ENCODE measurements at places on chromosomes 7 and 10.

GRCh38 chr10:132542819-132543218 is 5.2 kb downstream of the INPP5A start:
- DNase-seq = no peak

GRCh38 chr10:117399341-117400196 is 24.3 kb upstream of the PDZD8 start:
- no peak for DNase-seq

DNA sequence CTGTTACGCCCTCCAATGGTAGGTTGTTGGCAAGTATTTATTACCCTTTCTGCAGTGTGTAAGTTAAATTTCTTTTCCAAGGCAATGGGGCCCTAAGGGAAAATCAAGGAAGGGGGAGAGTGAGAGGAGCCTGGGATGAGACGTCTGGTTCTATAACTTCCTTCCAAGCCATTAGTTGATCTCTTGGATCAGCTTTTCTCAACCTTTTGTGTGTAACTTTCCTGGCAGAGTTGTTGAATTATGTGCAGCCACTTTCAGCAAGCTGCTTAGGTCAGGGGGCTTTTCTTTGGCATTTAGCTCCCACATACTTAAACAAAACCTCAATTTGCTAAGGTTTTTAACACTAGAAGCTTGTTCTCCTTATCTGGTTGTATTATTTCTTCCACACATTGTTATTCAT is 127.1 kb downstream of the NXPH1 start:
- DNase-seq = no peak

DNA sequence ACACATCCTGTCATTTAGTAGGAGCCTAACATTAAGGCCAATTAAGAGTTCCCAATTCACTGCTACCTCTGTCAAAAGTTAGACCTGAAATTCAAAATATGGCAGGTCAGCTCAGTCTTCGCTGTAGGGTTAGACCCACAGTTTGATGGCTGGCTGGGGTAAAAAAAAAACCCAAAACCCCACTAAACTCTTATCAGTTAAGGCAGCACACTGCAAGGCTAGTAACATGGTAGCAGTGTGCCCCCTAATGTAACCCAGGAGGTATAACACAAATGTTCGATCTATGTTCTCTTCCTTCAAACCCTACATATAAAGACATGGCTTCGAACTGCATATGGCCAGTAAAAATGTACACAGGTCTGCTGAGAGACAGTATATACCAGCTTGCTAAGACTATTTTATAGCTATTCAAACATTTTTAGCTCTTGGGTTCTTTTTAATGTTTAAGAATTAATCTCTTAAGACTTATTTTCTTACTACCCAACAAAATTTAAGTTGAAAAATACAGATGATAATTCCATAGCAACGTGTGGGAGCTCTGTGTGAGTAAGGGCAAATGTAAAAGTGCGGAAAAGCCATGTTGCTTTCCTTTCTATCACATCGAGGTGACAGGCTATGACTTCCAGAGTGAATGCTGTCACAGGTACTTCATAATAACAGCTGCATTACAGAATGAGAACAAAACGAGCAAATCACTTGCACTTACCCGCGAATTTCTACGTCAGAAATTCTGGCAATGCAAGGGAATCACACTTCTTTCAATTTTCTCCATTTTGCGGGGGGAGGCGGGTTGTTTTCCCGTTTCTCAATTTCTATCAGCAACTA is 168.4 kb upstream of the IMMP2L start:
- DNase-seq = peak; percentile 12

GRCh38 chr7:43117861-43118260 is 5.4 kb downstream of the HECW1 start:
- DNase-seq = no peak

DNA sequence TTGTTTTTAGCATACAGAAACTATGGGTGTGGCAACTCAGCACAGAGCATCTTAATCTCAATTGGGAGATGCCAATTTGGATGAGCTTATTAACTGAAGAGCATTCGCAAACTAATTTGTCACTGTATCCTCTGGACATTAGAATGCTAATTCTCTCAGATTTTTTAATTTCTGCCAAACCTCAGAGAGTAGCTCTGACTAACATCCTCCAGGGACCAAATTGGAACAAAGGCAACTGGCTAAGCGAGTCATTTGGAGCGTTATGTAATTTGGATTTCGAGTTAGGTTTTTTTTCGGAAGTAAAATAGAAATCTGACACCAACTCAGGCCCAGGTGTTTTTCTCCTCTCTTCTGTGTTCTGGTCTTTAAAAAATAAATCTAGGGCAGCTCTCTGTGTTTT is 201.9 kb downstream of the BMPER start:
- DNase-seq = no peak

DNA sequence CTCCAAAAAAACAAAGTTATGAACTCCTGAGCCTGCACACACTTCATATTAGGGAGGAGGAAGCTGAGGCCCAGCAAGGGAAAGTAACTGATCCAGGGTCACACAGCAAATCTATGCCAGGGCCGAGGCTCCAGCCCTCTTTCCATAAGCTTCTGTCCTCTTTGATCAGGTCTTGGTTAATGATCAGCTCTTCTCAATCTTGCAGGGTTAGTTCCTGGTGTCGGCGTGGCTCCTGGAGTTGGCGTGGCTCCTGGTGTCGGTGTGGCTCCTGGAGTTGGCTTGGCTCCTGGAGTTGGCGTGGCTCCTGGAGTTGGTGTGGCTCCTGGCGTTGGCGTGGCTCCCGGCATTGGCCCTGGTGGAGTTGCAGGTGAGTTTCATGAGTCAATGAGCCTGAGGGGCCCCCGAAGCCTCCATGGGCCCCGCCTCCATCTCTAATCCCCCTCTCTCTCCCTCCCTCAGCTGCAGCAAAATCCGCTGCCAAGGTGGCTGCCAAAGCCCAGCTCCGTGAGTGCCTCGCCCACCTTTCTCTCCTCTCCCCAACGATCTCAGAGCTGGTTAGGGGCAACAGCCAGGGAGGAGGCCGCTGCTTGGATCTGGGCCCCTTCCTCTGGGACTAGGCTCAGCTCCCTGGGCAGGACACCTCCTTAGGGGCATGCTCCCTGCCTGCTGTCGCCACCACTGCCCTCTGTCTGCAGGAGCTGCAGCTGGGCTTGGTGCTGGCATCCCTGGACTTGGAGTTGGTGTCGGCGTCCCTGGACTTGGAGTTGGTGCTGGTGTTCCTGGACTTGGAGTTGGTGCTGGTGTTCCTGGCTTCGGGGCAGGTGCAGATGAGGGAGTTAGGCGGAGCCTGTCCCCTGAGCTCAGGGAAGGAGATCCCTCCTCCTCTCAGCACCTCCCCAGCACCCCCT is 23.7 kb upstream of the LIMK1 start:
- DNase-seq = no peak

DNA sequence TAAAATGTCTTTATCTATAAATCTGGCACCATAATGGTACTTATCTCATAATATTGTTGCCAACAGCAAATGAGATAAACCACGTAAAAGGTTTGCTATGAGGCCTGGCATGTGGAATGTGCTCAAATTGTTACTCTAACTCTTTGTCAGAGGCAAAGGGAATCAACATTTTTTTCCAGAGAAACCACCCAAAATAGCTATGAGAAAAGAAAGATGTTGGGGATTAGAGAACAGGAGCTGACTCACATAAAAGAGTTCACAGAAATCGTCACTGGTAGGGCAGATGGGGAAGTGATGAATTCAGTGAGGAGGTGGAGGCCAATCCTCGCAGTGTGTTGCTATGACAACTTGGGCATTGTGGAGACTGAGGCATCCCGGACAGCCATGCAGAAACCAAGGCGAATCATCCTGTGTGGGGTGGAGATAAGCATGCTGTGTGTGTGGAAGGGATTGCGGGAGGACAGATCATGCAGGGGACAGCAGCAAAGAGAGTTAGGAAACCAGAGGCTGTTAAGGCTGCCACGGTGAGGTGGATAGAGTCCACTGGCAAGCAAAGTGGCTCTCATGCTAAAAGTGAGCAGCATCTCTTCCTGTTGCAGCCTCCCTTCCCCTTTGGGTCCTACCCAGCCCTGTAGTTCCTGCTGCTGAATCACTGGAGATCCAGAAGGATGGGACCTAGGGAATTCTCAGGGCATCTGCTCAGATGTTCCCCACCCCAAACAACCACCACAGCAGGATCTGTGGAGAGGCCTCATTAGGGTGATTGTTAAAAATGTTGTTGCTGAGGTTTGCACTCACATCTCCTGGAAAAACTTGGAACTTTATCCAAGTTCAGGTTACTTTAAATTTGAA is 103.9 kb downstream of the CUBN start:
- peak; percentile 86 for DNase-seq

DNA sequence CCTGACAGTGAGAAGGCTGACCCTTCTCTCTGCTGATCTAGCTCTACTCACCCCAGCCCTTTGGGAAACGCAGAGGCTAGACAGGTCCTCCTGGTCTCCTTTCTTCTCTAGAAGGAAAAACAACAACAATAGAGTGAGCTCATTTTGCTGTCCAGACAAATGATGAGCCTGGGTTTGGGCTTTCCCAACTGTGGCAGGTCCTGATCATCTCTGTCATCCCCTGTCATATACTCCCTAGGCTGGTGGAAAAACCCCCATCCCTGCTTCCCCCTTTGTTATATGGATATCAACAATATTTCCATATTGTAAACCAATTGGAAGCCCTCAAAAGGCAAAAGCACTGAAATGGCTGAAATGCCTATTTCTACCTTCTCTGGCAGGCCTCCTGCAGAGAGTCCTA is 9.2 kb upstream of the DDIT4 start:
- no peak for DNase-seq

GRCh38 chr10:127262606-127263005 is 66.2 kb upstream of the INSYN2A start:
- DNase-seq = no peak

- no peak for DNase-seq
These were observed 25.6 kb downstream of the DIP2C start for GRCh38 chr10:663831-664251.

DNA sequence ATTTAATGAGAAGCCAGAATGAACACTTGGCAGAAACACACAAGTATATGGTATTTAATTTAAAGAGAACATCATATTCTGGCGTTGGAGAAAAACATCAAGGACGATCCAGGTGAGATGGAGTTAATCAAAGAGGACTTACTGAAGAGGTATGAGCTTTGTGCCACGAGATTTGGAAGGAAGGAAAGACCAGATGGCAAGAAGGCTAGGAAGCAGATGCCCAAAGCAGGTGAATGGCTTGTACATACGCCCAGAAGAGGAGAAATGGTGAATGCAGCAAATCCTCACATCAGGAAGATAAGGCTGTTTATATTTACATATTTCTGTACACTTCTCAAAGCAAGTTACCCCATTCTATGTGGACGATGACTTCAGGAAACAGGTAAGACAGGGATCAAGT is 163.9 kb upstream of the PLXNA4 start:
- DNase-seq = no peak

- peak; percentile 17 for DNase-seq
These were observed 33.4 kb downstream of the PRPS1L1 start for GRCh38 chr7:17994079-17994850.

DNA sequence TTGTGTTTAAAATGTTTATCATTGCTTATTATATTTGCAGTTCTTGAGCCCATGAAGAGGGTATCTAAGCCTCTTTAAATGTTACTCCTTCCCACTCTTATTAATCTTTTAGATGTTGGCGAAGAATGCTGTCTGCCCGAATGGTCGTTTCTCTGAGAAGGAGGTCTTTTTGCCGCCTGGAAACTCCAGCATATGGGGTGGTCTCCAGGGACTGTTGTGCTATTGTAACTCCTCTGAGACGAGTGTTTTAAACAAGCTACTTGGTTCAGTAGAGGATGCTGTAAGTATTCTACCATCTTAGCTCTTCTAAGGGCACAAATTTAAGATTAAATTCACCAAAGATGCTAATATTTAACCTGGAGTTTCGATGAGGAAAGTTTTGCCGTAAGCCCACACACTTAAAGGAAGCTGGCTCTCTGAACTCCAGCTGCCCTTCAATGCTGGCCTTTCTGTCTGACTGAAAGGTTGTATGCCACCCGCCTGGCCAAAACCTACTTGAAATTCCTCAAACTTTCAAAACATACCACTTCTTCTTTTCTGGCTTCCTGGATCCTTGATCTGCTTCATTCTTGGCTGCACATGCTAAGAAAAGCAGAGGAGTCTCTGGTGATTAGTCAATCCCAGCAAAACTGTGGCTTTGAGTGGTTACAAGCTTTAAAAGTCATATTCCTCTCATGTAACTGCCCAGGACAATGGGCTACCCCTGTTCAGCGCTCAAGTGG is 74.7 kb downstream of the ABCA13 start:
- no peak for DNase-seq

DNA sequence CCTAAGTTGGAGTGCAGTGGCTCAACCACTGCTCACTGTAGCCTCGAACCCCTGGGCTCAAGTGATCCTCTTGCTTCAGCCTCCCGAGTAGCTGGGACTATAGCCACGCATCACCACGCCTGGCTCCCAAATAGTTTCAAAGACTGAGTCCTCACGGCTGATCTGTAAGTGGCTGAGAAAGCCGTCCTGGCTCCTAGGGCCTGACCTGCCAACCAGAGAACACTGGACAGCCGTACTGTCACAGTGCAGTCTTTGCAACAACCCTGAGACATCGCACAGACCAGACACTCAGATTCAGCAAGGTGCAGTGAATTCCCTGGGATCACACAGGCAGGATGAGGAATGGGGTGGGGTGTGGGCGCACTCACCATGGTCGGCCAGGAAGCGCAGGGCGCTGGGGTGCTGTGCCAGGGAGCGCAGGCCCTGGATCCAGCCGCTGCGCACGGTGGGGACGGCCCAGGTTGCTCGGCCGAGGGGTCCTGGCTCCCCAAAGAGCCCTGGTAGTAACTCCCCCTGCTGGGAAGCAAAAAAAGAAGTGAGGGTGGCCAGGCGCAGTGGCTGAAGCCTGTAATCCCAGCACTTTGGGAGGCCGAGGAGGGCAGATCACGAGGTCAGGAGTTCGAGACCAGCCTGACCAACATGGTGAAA is 10.7 kb downstream of the BRAT1 start:
- DNase-seq = no peak

DNA sequence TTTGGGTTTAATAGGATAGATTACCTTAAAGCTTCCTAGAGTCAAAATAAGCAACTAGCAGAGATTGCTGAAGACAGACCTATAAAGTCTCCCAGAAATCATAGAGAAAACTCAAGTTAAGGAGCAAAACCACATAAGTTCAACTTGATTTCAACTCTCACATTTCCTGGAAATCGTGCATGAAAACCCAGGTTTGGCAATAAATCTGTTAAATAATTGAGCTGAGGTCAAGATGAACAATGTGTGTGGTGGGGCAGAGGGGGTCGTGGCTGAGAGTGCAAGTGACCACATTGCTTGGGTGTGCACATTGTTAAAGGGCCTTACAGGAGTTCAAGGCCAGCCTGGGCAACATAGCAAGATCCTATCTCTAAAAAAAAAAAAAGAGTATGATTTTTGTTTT is 636.5 kb downstream of the GALNT17 start:
- no peak for DNase-seq

DNA sequence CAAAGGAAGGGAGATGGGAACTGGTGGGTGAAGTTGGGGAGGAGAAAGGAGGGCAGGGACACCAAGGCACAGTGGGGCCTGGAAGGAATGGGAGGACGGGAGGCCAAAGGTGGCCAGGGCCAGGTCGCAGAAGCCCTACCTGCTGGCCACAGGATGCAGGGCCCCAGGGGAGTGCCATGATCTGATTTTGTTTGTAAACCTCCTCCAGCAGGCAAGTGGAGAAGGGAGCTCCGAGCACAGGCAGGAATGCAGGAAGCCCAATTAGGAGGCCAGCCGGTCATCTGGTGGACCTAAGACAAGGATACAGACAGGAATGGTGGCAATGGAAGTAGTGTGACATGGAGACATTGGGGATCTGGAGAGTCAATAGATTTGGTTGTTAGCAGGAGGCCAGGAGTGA is 107.0 kb upstream of the ZMIZ1 start:
- no peak for DNase-seq

- DNase-seq = no peak
These were observed 20.0 kb downstream of the UNC5B start for GRCh38 chr10:71232089-71232998.

- no peak for DNase-seq
These were observed 29.9 kb downstream of the SORBS1 start for GRCh38 chr10:95531058-95531809.

GRCh38 chr7:97187067-97187466 is 69.6 kb downstream of the SDHAF3 start:
- no peak for DNase-seq

Data from activated naive CD4-positive, alpha-beta T cell treated with anti-CD3 and anti-CD28 coated beads for 36 hours (primary cell).